Smooth muscle cell of trachea (primary cell): ENCODE measurements at places on chromosomes 5 and 9. TPM values are rescaled to one million over a fixed set of nuclear protein-coding genes. Genes with fewer than 3 reads are reported as not detected.

Gene FAM81B
- total RNA-seq, result not detected in 2 replicates

Gene NTRK2
- 0.15 and 0.17 TPM in 2 replicates for total RNA-seq

Gene CANX
- 606 and 677 TPM in 2 replicates for total RNA-seq

Gene CCIN
- 1.7 and 2.6 TPM in 2 replicates for total RNA-seq

Gene TTC16
- total RNA-seq, result 0.15 TPM in 1 of 2 replicates, not detected in the other
